ENCODE measurements at places on chromosomes 1 and 21. TPM values are rescaled to one million over a fixed set of nuclear protein-coding genes. Genes with fewer than 3 reads are reported as not detected.

GRCh38 chr1:88204111-88204510 lies 480.0 kb upstream of the PKN2 start:
- H3K4me3 ChIP-seq: no peak overlapping the region
- H3K27ac ChIP-seq: no peak overlapping the region
- no peak for DNase-seq
- no peaks in the 10 kb centered on the region for H3K4me1 ChIP-seq
- no peaks in the 10 kb centered on the region for H3K27me3 ChIP-seq
- no peaks in the 10 kb centered on the region for H3K36me3 ChIP-seq

The OR2T29 gene
- not detected for total RNA-seq

DNA sequence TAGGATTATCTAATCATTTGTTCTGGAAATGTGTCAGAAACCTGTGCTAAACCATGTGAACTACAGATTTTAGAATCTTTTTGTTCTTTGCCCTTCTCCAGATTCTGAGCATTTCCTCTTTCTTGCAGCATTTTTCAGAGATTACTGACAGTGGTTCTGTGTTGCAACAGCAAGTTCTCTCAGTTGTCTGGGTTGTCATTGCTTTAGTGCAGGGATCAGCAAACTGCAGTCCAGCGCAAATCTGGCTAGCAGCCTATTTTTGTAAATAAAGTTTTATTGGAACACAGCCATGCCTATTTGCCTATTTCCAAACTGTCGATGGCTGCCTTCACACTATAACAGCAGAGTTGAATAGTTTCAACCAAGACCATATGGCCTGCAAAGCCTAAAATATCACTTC lies 66.3 kb upstream of the LRRC8D start:
- H3K27ac ChIP-seq: no peak overlapping the region
- H3K4me3 ChIP-seq: no peak overlapping the region
- H3K36me3 ChIP-seq: no peaks in the 10 kb centered on the region
- no peak for DNase-seq
- no peaks in the 10 kb centered on the region for H3K4me1 ChIP-seq

DNA sequence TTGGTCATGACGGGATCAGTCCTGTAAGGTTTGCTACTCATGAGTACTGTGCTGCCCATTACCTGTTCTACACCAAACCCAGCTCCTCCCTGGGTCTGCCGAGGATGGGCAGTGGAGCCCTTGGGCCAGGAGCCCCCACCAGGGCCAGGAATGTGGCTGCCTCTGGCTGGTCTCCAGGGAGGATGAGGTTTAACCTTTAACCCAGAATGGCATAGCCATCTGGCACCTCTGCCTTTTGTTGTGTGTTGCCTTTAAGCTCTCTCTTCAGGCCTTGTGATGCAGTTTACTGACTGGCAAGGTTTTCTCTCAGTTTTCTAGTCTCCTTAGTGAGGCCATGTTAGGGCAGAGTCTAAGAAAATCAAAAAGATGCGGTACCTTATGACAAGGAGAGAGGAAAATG lies 38.6 kb downstream of the SIPA1L2 start:
- no peaks in the 10 kb centered on the region for H3K36me3 ChIP-seq
- H3K27me3 ChIP-seq: no peaks in the 10 kb centered on the region
- DNase-seq: no peak
- no peak overlapping the region for H3K27ac ChIP-seq

The CFAP410 gene
- 23.1 TPM for total RNA-seq

DNA sequence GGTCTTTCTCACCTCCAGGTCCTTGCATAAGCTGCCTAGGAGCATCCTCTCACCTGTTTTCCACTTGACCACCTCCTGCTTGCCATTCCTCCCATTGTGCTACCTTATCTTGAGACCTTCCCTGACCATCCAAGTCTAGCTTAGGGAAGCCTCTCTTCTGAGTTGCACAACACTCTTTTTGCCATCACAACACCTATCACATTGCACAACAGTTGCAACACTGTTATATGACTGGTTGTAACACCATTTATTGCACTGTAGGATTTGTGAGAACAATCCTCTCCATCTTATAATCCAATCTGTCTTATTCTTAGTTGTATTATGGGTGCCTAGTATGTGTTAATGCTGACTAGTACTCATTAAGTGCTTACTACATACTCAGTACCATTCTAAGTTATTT lies 488.7 kb downstream of the OMA1 start:
- no peak overlapping the region for H3K27ac ChIP-seq
- H3K4me1 ChIP-seq: no peaks in the 10 kb centered on the region

GRCh38 chr1:24926563-24927249 lies 3.4 kb downstream of the RUNX3 start:
- DNase-seq: no peak
- H3K4me1 ChIP-seq: no peaks in the 10 kb centered on the region
- H3K27me3 ChIP-seq: no peaks in the 10 kb centered on the region

- DNase-seq: no peak
- no peak overlapping the region for H3K27ac ChIP-seq
- H3K27me3 ChIP-seq: no peaks in the 10 kb centered on the region
- no peaks in the 10 kb centered on the region for H3K4me1 ChIP-seq
- no peak overlapping the region for H3K4me3 ChIP-seq
These were observed 731.8 kb upstream of the NCAM2 start for GRCh38 chr21:20266441-20266710.

- no peaks in the 10 kb centered on the region for H3K4me1 ChIP-seq
- no peak overlapping the region for H3K4me3 ChIP-seq
- H3K27me3 ChIP-seq: no peaks in the 10 kb centered on the region
- H3K36me3 ChIP-seq: no peaks in the 10 kb centered on the region
These were observed 471.4 kb downstream of the PTBP2 start for GRCh38 chr1:97192872-97193572.

Measured in ovary (tissue), 10 donors.